ENCODE measurements at places on chromosomes 12 and 14.

GRCh38 chr12:14946162-14946561, 7.8 kb upstream of the ERP27 start:
- DNase-seq = no peak

DNA sequence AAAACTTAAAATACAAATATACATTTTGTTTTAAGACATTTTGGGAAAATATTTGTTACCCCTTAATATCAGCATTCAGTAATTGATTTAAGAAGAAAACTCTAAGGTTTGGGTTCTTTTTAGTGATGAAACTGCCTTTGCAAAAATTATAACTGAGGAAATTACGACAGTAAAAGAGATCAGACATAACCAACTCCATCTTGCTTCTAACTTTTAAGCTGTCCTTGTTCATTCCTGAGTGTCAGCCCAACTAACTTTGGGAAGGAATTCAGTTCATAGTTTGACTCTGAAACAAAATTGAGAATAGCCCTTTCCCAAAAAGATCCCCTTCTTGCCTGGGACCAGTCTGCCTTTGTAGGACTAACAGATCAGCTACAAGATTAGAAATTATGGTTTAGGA, 93.0 kb downstream of the TMTC1 start:
- no peak for DNase-seq

- no peak for DNase-seq
These were observed 32.6 kb downstream of the TRHDE start for GRCh38 chr12:72304751-72305150.

- no peak for DNase-seq
These were observed 85.4 kb upstream of the SOX5 start for GRCh38 chr12:24034894-24035293.

DNA sequence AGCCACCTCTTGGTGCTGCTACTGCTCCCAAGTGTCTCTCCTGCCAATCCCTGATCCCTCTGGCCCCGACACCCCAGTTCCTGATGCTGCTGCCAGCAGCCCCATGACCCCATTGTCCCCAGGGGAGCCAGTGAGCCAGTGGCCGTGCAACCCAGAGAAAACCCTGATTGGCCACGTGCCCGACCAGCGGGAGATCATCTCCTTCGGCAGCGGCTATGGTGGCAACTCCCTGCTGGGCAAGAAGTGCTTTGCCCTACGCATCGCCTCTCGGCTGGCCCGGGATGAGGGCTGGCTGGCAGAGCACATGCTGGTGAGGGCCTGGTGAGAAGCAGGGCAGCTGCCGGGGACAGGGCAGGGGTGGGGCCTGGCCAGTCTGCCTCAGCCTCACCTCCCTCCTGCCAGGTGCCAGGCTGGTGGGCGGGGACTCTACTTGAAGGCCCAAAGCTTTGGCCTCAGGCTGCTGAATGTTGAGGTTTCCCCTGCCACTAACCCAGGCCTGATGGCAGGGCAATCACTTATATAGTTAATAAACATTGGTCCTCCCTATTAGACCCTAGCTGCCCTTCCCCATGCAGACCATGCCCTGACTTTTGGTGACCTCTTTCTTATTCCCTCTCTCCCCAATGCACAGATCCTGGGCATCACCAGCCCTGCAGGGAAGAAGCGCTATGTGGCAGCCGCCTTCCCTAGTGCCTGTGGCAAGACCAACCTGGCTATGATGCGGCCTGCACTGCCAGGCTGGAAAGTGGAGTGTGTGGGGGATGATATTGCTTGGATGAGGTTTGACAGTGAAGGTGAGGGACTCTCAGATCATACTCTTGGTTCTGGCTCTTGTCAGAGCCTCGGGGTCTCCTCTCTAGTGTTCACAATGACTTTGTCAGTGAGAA, 5.1 kb downstream of the PCK2 start:
- no peak for DNase-seq

- no peak for DNase-seq
These were observed 58.7 kb downstream of the POLR3B start for GRCh38 chr12:106416273-106416672.

- DNase-seq = no peak
These were observed 51.6 kb downstream of the DERA start for GRCh38 chr12:15962760-15963159.

GRCh38 chr12:129610601-129611120, 293.2 kb downstream of the TMEM132D start:
- no peak for DNase-seq

DNA sequence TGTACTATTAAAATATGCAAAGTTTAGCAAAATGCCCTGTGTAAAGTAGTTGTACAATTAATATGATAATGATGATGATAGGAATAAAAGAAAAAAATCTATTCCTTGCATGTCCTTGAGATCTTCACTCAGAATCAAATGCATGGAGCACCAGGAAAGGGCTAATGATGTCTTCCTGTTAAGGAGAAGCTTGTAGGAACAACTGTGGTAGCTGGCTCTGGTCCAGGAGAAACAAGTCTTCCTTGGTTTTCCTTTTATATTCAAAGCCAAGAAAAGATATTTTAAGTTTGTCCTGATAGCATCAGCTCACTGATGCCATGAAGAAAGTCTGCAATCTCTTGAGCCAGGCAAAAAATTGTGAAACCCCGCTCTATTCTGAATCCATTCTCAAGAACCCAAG, 138.9 kb downstream of the PIK3C2G start:
- DNase-seq = no peak

DNA sequence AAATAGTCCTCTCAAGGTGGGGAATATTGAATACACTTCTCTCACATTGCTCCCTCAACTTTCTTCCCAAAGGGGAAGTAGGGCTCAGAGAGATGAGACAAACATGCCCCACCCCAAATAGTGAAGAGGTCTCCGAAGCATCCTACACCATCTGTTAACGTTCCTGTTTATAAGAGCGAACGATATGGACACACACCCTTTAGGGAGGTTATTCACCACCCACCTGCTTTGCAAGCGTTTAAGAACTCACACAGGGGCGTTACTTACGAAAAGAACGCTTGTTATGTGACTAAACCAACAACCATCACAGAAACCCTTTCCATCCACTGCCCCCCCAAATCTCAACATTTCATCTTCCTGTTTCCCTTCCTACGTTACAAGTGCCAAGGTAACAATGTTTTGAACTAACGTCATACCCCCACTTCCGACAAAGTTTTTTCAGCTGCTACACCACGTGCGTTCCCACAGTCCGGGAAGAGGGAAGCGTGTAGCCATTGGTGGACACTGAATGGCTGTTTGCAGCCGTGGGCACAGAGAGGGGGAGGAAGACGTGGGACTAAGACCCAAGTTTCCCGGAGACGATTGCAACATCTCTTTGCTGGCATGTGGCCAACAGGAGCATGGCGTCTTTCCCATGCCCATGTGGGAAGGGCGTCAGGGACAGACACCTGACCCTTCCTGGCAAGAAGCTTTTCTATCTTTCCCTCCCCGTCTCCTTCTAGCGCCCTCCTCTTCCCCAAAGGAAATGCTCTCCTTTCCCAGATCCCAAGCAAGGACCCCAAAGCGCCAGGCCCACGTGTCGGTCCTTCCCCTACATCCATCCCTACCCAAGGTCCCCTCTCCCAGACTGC, 1.2 kb downstream of the YBX3 start:
- peak; percentile 99 for DNase-seq

GRCh38 chr12:80593766-80594165, 113.7 kb upstream of the MYF6 start:
- no peak for DNase-seq

DNA sequence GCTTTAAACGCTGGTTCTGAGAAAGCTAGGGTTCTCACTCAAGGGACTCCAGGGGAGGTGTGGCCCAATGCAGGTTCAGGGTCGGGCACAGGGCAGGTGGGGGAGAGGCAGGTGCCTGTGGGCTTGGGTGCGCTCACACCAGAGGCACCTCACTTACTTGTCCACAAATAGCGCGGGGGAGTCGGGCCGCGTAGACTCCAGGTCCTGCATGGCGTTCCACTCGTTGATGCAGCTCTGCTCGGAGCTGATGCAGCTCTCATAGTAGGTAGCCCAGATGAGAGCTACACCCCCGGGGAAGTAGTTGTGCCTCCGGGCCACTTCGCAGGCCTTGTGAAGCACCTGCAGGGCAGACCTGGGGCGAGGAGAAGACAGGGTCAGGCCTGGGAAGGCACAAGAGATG, 49.9 kb downstream of the SSH1 start:
- DNase-seq = no peak

DNA sequence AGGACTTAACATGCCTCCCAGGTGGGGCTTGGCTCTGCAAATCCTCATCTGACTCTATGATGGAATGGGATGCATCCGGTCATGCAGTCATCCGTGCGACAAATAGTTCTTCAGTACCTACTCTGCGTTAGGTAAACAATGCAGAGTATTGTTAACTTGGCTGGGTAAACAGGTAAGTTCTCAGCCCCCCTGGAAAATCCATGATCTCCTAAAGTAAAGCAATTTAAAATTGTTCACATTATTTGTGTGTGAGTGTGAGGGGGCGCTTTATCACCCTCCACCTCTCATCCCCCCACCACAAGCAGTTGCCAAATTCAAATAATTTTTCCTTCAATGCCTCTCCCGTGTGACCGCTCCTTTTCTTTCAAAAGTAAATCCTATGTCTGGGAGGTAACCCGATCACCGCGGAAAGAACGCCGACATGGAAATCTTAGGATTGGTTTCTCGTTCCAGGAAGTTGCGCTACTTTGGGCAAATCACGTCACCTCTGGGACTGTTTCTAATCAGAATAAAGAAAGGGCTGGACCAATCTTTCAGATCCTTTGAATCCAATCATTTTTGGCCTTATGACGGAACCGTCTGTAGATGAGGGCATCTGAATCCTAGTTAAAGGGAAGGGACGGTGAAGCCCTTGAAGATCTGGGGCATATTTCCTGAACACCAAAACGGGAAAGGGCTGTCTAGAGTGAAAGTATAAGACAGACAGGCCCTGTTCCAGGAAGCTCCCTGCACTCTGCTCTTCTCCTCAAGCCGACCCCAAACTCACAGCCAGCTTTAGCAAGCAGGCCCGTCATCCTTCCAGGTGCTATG, 44.0 kb upstream of the SINHCAF start:
- no peak for DNase-seq

- no peak for DNase-seq
These were observed 46.0 kb downstream of the SCN8A start for GRCh38 chr12:51636986-51637385.

GRCh38 chr12:56801661-56802622, 38.8 kb downstream of the HSD17B6 start:
- DNase-seq = no peak

DNA sequence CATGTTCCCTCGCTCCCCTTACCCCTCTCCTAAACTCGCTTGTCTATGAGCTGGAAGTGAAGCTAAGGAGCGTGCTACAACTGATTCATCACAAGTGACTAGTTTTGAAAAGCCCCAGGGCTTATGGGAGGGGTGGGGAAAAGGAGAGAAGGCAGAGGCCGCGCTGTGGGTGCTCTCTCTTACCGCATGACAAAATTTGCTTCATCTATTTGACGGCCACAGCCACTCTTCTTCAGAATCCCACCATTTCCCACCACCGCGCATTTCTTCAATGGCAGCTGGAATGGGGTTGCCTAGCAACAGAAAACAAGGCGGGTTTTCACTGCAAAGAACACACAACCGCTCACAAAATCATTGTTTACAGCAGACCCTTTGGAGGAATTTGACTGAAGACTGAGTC, 79.4 kb downstream of the ST8SIA1 start:
- DNase-seq = no peak

DNA sequence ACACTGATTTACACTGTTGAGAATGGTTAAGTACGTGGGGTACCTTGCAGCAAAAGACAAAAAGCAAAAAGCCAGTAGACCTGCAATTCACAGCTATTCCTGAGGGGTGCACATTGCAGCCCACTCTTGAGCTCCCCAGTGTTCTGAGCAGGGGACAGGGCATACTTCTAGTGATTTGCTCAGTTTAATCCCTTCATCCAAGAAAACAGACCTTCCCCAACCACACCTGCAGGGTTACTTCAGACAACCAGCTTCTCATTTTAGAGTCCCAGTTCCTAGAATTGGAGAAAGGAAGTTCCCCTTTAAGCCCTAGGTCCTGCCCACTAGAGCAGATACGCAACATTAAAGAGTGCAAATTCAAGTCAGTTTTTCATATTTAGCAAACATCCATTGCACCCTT, 3.6 kb upstream of the WSB2 start:
- DNase-seq = no peak

DNA sequence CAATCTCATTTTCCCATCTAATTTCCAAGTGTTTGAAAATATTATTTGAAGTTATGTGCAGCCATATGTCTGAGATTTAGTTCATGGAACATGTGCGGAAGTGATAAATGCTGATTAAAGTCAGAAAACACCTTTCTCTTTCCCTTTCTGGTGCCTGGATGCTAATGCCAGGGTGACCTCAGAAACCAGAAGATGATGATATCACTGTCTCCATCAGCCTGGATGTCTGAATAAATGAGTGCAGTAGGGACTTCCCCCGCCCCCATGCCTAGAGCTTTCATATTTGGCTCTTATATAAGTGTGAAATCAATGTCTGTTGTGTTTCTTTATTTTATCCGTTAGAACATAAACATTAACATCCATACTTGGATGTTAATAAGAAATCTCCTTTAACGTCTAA, 261.9 kb upstream of the LRIG3 start:
- no peak for DNase-seq

GRCh38 chr14:88554457-88555286, at the start of gene PTPN21:
Gene PTPN21, minus strand, starts transcription at chr14:88555007. Its CDS starts 4,590 bp downstream, at chr14:88550417.
- DNase-seq = no peak

DNA sequence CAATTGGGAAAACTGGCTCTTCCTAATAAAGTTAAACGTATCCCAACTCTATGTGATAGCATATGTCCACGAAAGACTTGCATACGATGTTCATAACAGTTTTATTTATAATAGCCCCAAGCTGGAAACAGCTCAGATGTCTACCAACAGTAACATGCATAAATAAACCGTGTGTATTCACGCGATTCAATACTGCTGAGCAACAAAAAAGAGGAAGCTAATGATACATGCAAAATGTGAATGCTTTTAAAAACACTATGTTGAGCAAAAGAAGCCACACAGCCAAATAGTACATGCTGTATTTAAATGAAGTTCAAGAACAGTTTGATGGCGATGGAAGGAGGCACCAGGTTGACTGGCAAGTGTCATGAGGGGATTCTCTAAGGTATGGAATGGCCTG, 55.7 kb downstream of the TRIM9 start:
- DNase-seq = no peak

DNA sequence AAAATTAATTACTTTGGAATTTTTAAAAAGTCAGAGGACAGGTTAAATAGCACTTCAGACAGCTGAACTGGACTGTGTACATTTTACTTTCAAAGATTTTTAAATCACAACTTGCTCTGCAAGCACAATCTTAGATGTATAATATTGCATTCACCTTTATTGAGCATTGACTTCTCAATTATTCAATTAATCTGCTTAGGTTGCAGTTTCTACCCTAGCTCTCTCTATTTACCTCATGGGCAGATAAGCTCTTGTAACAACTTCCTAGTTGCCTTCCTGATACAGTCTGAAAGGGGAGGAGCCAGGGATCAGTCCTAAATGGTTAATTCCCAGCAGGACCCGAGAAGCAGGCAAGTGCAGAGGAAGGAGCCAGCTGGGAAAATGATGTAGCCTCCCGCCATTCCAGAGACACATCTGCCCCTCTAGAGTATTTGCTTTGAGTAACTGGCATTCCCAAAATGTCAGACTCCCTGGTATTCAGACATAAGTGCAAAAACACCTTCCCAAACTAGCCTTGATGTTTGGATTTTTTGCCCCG, 302.8 kb downstream of the GALC start:
- no peak for DNase-seq

GRCh38 chr12:127389923-127390322, 877.0 kb upstream of the TMEM132C start:
- no peak for DNase-seq

All from vagina (tissue), 2 donors.